ENCODE measurements at places on chromosomes 6 and 20.
A peak's percentile ranks its signal among the peaks of the same experiment; 100 is the strongest.

DNA sequence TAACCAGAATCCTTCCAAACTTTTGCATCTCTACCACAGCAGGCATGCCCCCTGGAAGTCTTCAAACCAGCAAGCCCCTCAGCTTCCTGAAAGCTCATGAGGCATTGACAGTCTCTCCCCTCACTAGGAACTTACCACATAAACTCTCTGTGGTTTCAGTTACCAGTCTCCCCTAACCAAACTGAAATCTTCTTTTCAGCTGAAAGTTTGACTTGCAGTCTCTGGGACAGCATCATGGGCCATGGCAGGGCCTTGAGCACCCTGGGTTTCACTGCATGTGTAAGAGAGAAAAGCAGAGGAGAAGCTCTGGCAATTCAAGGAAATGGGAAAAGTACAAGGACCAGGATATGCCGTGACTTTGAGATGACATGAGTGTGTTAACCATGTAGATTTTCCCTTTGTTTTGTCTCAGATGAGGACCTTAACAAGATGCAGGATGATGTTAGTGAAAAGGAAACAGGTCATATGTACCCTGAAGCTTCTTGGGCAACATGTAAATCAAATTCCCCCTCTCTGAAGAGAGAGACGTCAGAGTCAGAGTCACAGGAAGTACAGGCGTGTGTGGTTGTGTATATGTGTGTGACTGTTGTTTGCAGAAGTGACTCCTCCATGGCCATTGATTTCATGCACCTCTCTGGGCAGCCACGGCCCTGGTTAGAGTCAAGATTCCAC is 106.3 kb downstream of the TNFRSF21 start:
- DNase-seq = peak; percentile 45

GRCh38 chr6:52550014-52550575 is 26.8 kb downstream of the TRAM2 start:
- DNase-seq = peak; percentile 65

DNA sequence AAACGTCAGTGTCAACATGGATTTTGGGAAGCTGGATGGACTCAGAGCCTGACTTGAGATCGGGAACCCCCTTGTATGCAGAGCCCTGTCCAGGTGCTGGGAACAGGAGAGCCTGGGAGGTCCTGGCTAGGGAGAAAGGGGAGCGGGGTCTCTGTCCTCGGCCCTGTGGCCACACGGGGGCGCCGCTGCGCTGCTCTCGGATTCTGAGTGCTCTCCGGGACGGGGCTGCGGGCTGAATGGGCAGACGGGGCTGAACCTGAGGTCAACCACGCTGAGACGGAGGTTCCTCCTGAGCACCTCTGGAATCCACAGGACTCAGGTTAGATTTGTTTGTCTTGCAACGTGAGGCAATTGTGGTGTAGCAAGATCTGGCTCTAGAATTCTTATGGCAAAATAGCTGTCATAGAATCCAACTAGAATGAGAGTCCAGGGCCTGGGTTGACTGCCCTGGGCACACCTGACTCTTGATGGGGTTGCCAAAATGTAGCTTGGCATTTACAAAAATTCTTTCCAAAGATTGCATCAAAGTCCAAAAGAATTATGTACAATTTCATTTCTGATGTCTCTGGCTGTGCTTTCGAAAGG is 20.6 kb upstream of the HLA-F start:
- peak; percentile 65 for DNase-seq

GRCh38 chr6:104995989-104996617 is 39.2 kb downstream of the LIN28B start:
- peak; percentile 43 for DNase-seq

- DNase-seq = no peak
Measured at GRCh38 chr6:139732451-139732850, 358.0 kb upstream of the CITED2 start.
